ENCODE measurements at places on chromosomes 13 and 19.

GRCh38 chr19:56174086-56174485, 1.7 kb upstream of the GALP start:
- DNase-seq = no peak

DNA sequence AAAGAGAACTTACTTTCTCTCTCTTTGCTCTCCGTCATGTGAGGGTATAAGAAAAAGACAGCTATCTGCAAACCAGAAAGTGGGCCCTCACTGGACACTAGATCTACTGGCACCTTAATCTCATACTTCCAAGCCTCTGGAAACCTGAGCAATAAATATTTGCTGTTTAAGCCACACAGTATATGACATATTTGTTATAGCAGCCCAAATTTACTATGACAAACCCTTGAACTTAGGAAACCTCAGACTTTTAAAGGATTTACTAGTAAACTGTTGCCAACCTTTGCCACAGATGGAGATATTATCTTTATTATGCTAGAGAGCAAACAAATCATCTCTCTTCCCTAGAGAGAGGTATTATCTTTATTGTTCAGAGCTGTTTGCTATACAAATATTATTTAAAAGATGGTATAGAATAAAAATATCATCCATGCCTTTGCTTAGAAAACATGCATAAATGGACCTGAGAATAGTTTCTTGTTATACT, 1446.1 kb downstream of the SLITRK1 start:
- DNase-seq = no peak

DNA sequence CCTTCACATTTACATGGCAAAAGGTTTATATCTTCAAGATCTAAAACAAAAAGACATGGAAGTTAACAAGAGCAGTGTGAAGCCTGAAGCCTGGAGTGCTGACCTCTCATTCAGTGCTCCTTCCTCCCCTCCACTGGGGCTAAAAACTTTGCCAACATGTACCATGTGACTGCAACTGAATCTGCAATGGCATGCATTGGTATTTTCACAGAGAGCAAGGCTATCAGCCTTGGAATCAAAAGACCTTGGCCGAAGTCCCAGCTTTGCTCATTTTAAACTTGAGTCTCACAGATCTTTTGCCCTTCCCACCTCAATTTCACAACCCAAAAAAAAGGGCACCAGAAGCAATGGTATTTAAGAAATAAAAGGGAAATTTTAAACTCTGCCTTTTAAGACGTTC, 325.1 kb downstream of the DCT start:
- DNase-seq = no peak

DNA sequence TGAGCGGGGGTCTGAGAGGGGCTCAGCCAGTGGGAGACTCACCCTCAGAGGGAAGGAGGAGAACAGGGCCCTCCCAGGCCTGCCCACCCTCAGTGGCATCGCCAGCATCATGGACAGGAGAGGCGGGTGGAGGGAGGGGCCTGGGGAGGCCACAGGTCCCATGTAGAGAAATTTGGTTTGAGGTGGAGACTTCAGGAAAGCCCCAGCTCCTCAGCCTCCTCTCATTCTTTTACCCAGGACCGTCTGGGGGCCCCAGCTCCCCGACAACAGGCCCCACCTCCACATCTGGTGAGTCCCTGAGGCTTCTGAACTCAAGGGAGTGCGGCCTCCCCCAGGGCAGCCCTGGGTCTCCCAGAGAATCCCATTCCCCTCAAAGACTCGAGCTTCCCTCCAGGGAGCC, 3.1 kb downstream of the LILRB1 start:
- DNase-seq = no peak

DNA sequence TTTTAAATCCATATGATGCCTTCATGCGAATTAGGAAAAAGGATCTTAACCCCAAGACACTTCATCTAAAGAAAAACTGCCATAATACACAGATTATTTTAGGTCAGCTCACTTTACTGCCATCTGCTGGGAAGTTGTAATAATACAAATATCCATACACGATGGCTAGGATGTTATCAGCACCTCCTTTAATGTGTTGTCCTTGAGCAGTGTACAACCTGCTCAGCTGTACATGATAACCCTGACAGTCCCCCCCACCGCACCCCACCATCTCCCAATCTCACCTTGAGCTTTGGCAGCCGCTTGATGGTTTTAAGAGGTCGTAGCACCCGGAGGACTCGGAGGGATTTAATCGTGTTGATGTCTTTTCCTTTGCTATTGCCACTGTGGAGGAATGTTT, 112.2 kb downstream of the IER2 start:
- DNase-seq = no peak

- no peak for DNase-seq
These were observed 311.4 kb upstream of the MAB21L1 start for GRCh38 chr13:35787937-35788336.

- DNase-seq = no peak
These were observed 6.1 kb downstream of the FLT3 start for GRCh38 chr13:28094306-28094705.

- peak; percentile 57 for DNase-seq
These were observed 3.8 kb downstream of the ZC3H4 start for GRCh38 chr19:47109541-47110375.

DNA sequence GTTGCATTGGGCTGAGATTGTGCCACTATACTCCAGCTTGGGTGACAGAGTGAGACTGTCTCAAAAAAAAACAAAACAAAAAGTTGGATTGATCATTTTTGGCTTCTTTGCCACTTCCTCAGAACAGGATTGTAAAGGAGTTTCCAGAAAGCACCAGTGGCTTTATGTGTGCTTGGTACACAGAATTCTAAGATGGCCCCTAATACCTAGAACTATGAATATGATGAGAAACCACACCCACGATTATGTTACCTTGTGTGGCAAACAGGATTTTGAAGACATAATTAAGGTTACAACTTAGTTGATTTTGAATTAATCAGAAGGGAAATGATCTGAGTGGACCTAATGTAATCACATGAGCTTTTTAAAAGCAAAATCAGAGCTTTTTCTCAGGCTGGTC, 26.5 kb downstream of the CEACAM1 start:
- DNase-seq = no peak

- DNase-seq = peak; percentile 48
These were observed 286.6 kb downstream of the LIG4 start for GRCh38 chr13:107928762-107929161.

- no peak for DNase-seq
These were observed 8.8 kb downstream of the DAZAP1 start for GRCh38 chr19:1416014-1416841.

DNA sequence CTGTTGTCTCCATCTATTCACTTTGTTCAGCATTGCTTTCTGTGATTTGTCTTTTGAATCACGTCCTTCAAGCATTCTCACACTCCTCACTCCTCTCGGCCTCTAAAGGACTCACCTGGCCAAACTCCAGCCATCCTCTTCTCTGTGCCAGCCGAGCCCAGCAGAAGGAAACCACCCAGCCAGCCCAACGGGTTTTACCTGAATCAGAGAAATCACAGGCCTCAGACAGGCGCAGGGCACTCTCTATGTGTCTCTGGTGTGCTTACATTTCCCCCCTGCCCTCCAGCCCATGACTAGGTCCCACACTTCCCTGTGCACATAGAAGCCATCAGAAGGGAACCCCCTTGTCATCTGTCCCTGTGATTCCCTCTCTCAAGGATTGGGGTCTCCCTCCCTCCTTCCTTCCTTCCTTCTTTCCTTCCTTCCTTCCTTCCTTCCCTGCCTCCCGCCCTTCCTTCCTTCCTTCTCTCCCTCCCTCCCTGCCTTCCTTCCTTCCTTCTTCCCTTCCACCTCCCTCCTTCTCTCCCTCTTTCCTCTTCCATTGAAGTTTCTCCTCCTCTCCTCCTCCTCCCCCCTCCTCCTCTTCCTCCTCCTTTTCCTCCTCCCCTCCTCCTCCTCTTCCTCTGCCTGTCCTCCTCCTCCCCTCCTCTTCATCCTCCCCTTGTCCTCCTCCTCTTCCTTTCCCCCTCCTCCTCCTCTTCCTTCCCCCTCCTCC, 8.8 kb upstream of the ZNF541 start:
- peak; percentile 89 for DNase-seq

DNA sequence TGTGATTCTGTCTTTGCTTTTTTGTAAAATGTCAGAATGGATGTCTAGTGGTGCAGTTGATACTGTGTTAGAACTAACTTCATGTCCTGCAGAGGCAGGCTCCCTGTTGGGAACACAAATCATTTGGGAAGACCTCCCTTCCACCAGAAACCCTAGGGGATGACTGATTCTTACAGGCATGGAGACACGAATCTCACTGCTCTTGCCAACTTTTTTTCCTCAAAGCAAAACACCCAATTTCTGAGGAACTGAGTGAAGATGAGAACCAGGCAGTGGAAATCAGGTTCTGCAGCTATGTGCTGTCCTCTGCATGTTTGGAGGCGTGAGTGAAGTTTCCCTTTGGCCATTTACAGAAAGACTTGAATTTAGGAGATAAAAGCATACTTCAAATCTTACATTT, 87.5 kb upstream of the CSNK1A1L start:
- no peak for DNase-seq

- DNase-seq = no peak
These were observed 7.2 kb downstream of the KMT5C start for GRCh38 chr19:55346725-55347441.

DNA sequence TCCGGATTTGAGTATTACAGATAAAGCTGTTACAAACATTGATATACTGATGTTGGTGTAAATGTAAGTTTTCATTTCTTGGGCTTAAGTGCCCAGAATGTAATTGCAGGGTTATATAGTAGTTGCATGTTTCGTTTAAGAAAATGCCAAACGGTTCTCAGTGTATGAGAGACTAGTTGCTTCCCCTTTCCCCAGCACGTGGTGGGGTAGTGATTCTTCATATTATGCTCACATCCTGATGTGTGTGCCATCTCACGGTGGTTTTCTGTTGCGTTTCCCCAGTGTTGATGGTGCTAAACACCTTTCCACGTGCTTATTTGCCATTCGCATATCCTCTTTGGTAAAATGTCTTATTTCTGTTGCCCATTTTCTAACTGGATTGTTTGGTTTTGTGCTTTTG, 34.7 kb upstream of the F7 start:
- DNase-seq = no peak

- DNase-seq = no peak
These were observed 221.5 kb downstream of the RGCC start for GRCh38 chr13:41678848-41679247.

GRCh38 chr13:20159646-20160305, 1.1 kb downstream of the GJA3 start:
- DNase-seq = no peak

- no peak for DNase-seq
These were observed 12.2 kb downstream of the ZNF112 start for GRCh38 chr19:44344255-44344654.

DNA sequence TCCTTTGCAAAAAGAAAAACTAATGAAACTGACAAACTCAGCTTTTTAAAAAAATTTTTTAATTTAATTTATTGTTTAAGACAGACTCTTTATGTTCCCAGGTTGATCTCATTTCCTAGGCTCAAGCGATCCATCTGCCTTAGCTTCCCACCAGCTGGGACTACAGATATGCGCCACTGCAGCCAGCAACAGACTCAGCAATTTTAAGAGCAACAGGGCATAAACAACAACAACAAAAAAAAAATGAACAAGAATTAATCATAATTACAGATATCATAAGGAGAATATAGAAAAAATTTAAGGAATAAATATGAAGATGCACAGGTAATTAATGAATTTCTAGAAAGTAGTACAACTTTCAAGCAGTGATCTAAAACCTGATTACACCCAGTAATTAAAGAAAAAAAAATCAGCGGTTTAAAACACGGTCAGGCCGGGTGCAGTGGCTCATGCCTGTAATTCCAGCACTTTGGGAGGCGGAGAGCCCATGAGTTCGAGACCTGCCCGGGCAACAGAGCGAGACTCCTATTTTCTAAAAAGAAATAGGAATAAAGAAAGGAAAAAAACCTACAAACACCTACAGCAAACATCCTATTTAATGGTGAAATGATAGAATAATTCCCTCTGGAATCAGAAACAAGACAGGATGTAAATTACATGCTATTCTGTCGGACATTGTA, 1.4 kb downstream of the ZNF699 start:
- no peak for DNase-seq

Data from Calu3 (cell line).